Activated naive CD4-positive, alpha-beta T cell treated with anti-CD3 and anti-CD28 coated beads for 36 hours (primary cell): ENCODE measurements at places on chromosomes 2 and 18. TPM values are rescaled to one million over a fixed set of nuclear protein-coding genes. Genes with fewer than 3 reads are reported as not detected.

DNA sequence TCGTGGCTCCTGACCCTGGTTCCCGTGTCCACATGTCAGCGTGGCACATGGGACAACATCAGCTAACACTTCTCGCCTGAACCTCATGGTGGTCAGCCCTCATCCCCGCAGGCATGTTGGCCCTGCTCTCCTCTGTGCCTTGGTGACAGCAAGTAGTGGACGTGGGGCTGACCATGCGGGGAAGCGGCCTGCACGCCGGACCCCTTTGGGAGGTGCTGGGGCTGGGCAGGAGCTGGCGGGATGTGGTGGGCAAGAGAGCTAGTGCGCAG lies 249.5 kb downstream of the TWIST2 start:
- no peaks in the 10 kb centered on the region for H3K4me1 ChIP-seq
- DNase-seq = no peak
- H3K4me3 ChIP-seq = no peak overlapping the region
- H3K27ac ChIP-seq = no peak overlapping the region
- no peaks in the 10 kb centered on the region for H3K27me3 ChIP-seq

DNA sequence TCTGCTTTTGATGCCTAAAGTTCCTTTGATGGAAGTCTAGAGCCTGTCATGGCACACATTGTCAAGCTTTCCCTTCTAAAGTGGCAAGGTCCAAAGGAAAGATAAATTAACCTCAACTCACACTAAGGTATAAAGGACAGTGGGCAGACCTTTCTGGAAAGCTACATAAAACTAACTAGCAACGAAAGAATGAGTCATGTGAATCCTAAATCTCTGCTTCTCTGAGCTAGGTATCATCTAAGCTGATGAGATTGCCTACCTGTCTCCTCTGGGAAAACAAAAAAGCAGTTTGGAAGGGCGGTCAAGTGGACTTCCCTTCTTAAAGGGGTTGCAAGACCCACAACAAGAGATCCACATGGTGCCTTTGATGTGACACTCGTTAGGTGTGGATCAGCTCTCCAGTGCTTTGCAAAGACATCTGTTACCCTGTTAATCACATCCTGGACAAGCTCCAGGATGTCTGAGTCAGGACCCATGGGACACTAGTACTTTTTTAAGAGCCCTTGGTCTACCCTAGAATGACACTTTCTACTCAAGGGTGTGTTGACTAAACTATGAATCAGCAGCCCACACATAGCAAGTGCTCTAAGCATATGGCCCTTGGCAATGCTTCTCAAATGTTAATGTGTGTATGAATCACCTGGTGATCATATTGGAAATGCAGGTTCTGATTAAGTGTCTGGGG lies 173.5 kb downstream of the ALK start:
- peaks cover 7% of the 10 kb centered on the region for H3K27me3 ChIP-seq
- no peaks in the 10 kb centered on the region for H3K36me3 ChIP-seq
- no peaks in the 10 kb centered on the region for H3K4me1 ChIP-seq

DNA sequence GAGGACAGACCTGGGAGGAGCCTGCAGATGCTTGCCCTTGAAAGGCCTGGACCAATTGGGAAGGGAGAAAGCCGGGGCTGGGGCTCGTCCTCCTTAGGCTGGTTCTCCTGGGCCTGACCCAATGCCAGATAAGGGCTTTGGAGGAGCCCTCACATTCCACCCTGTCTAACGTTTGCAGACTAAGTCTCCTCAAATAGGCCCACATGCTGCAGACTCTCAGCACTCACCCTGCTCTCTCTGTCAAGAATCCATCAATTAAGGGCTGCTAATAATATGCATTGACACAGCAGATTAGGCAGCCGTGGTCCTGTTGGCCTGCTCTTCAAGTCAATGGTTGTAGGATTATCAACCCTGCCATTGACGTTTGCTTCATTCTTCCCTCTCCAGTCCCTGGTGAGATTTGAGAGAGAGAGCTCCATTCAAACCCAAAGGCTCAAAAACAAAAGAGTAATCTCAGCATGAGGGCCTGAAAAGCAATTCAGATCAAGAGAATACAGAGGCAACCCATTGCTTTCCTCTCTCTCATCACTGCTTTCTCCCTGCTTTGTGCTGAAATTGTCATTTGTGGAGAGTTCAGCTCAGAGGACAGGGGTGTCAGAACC lies 167.6 kb downstream of the INSIG2 start:
- H3K4me3 ChIP-seq = no peak overlapping the region
- no peaks in the 10 kb centered on the region for H3K4me1 ChIP-seq
- peaks cover 28% of the 10 kb centered on the region for H3K27me3 ChIP-seq
- H3K36me3 ChIP-seq = no peaks in the 10 kb centered on the region

DNA sequence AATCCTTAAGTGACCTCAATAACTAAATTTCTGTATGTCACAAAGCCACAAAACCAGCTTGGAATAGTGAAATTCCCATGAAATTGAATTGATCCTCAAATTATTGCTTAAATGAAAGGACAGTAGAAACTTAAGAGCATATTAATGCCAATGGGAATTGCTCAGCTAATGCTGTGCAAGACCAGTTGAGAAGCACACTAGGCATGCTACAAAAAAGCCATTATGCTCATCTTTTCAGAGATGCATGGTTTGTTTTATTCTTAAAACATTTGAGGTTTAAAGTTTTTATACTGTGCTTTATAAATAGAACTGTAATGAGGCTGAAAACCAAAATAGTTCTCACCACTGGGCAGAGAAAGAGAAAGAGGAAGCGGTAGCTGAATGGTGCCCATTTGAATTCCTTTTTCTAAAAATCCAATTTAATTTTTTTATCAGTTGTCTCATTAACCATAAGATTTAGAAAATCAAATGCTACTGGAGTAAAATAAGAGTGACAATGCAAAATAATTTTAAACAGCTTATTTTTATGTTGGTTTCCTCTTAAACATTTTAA lies 98.6 kb downstream of the LNPK start:
- no peak overlapping the region for H3K4me3 ChIP-seq
- H3K27ac ChIP-seq = no peak overlapping the region
- peaks cover 27% of the 10 kb centered on the region for H3K27me3 ChIP-seq
- no peaks in the 10 kb centered on the region for H3K4me1 ChIP-seq
- no peak for DNase-seq
- H3K36me3 ChIP-seq = no peaks in the 10 kb centered on the region

GRCh38 chr2:43718530-43719124 lies 42.4 kb upstream of the C1GALT1C1L start:
- no peaks in the 10 kb centered on the region for H3K4me1 ChIP-seq
- no peak for DNase-seq
- no peaks in the 10 kb centered on the region for H3K27me3 ChIP-seq
- H3K36me3 ChIP-seq = no peaks in the 10 kb centered on the region
- H3K27ac ChIP-seq = no peak overlapping the region
- no peak overlapping the region for H3K4me3 ChIP-seq

- H3K4me3 ChIP-seq = no peak overlapping the region
- peak overlapping the region; percentile 83 for H3K27ac ChIP-seq
- H3K4me1 ChIP-seq = peaks cover 8% of the 10 kb centered on the region
These were observed 116.2 kb downstream of the STPG4 start for GRCh38 chr2:47038656-47039488.

- no peak for DNase-seq
- H3K36me3 ChIP-seq = no peaks in the 10 kb centered on the region
- H3K27ac ChIP-seq = no peak overlapping the region
- no peaks in the 10 kb centered on the region for H3K27me3 ChIP-seq
- H3K4me3 ChIP-seq = no peak overlapping the region
These were observed 68.6 kb downstream of the MTCL1 start for GRCh38 chr18:8773980-8774379.

DNA sequence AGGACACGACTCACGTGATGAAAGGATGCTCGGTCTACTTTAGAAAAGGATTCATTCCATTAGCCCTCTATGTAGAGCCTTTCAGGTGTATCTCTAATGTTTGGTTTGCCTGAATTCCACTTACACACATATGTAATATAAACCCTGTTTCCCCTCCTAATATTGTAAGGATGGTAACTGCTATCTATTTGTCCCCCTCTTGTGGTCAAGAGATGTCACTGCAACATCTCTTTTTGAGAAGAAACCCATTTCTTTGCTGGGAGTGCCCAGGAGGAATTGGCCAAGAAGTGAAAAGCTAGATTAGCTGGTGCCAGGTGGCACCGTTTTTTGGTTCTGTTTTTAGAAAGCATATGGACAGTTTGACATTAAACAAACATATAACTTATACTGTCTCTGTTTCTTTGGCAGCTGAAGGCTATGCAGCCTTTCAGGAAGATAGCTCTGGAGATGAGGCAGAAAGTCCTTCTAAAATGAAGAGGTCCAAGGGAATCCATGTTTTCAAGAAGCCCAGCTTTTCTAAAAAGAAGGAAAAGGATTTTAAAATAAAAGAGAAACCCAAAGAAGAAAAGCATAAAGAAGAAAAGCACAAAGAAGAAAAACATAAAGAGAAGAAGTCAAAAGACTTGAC lies 41.2 kb downstream of the RALBP1 start:
- H3K27me3 ChIP-seq = no peaks in the 10 kb centered on the region
- H3K4me3 ChIP-seq = no peak overlapping the region
- peak; percentile 8 for DNase-seq
- no peaks in the 10 kb centered on the region for H3K4me1 ChIP-seq
- no peak overlapping the region for H3K27ac ChIP-seq
- peaks cover 5% of the 10 kb centered on the region for H3K36me3 ChIP-seq

DNA sequence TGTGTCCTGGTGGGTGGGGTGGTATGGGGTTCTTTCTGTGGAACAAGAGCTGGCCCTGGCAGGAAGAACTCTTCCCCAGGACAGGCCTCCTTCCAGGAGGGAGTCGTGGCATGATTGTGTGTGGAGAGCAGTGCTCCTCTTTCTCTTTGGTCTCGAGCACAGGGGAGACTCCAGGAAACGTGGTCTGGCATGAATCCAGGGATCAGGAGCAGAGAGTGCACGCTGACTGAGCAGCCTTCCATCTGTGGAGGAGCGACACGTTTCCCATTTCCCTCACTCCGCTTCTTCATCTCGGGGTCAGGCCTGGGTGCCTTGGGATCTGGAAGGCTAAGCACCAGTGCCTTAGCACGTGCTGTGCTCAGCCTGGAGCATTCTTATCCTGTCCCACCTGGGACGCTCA lies 132.0 kb upstream of the HDAC4 start:
- no peak overlapping the region for H3K4me3 ChIP-seq
- H3K36me3 ChIP-seq = no peaks in the 10 kb centered on the region
- H3K27me3 ChIP-seq = no peaks in the 10 kb centered on the region
- no peak overlapping the region for H3K27ac ChIP-seq
- DNase-seq = no peak

GRCh38 chr2:121211689-121212151 lies 73.3 kb downstream of the TFCP2L1 start:
- no peak overlapping the region for H3K27ac ChIP-seq
- no peaks in the 10 kb centered on the region for H3K27me3 ChIP-seq
- no peak for DNase-seq
- no peaks in the 10 kb centered on the region for H3K4me1 ChIP-seq
- H3K36me3 ChIP-seq = no peaks in the 10 kb centered on the region
- H3K4me3 ChIP-seq = no peak overlapping the region

DNA sequence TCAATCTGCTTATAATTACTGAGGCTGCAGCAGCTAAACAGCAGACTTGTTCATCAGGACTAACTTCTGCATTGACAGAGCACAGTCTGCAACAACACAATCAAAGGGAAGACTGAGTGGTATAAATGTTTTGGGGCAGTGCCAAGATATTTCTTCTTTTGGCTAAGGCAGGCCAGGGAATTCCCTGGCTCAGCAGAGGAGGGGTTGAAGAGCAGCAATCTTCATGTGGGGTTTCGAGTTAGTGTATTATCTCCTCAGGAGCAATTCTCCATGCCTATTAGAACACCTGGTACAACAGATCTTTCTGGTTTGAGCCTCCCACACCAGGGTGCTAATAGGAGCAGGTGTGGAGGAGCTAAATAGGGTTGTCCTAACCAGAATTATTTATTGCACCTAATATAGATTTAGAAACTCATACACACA lies 103.0 kb upstream of the STK17B start:
- no peaks in the 10 kb centered on the region for H3K27me3 ChIP-seq
- peaks cover 64% of the 10 kb centered on the region for H3K4me1 ChIP-seq
- peak; percentile 40 for DNase-seq
- H3K27ac ChIP-seq = peak overlapping the region; percentile 61
- peaks cover 1% of the 10 kb centered on the region for H3K36me3 ChIP-seq

GRCh38 chr2:126238251-126238650 lies 417.7 kb upstream of the GYPC start:
- H3K27ac ChIP-seq = no peak overlapping the region
- H3K36me3 ChIP-seq = no peaks in the 10 kb centered on the region
- H3K4me3 ChIP-seq = no peak overlapping the region
- peaks cover 5% of the 10 kb centered on the region for H3K27me3 ChIP-seq

GRCh38 chr2:99356853-99357252 lies 19.7 kb downstream of the EIF5B start:
- DNase-seq = no peak
- no peak overlapping the region for H3K27ac ChIP-seq
- no peak overlapping the region for H3K4me3 ChIP-seq

DNA sequence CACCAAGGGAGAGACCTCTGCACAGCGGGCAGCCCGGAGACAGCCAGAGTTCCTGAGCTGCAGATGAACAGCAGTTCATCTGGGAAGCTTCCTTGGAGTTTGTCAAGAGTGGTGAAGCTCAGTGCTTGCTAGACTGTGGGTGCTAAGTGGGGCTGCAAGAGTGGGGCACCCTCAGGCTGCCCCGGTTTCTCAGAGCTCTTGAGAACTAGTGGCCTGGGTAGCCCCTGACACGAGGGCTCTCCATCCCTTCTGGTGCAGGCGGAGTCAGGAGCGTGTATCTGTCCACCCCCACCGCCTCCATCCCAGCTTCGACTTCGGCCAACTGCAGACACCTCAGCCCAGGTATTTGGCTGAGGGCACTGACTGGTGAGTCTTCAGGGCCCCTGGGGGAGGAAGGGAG lies 222.0 kb downstream of the LOXHD1 start:
- DNase-seq = no peak

DNA sequence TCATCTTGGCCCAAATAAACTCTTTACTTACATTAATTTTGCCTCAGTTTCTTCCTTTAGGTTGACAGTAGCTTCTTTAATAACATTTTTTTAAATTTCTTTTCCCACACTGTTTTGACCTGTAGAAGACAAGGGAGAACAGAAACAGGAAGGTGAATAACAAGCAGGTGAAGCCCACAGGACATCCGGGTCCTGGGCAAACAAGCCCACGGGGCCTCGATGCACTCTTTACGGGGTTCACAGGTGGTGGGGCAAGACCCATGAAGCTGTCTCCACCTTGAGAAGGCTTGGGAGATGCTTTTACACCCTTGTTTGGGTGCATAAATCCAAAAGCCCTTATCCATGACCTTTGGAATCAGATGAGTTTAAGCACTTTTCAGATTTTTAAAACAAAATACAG lies 301.0 kb upstream of the MGAT5 start:
- peaks cover 8% of the 10 kb centered on the region for H3K27me3 ChIP-seq
- no peak for DNase-seq
- no peaks in the 10 kb centered on the region for H3K36me3 ChIP-seq
- H3K27ac ChIP-seq = no peak overlapping the region
- H3K4me1 ChIP-seq = no peaks in the 10 kb centered on the region

CXCR4 gene
- total RNA-seq = 72.6 TPM

STK11IP gene
- total RNA-seq = 32.1 TPM

RAD51AP2 gene
- total RNA-seq = not detected

KCNK3 gene
- not detected for total RNA-seq

OTOF gene
- total RNA-seq = 0.45 TPM

SCYGR4 gene
- not detected for total RNA-seq

PPP1R1C gene
- total RNA-seq = not detected

RAB27B gene
- not detected for total RNA-seq
